ENCODE measurements at places on chromosomes 16 and 17.

- DNase-seq, result no peak
These were observed 51.5 kb downstream of the LDHD start for GRCh38 chr16:75065149-75065505.

- DNase-seq, result no peak
These were observed 9.4 kb downstream of the ELAC2 start for GRCh38 chr17:13008461-13008860.

GRCh38 chr17:19346351-19347255 is 15.9 kb downstream of the B9D1 start:
- DNase-seq, result peak; percentile 88

GRCh38 chr17:49260011-49260816 is 29.6 kb upstream of the PHOSPHO1 start:
- DNase-seq, result peak; percentile 88

- no peak for DNase-seq
These were observed 20.4 kb downstream of the CEP295NL start for GRCh38 chr17:78882540-78883088.

DNA sequence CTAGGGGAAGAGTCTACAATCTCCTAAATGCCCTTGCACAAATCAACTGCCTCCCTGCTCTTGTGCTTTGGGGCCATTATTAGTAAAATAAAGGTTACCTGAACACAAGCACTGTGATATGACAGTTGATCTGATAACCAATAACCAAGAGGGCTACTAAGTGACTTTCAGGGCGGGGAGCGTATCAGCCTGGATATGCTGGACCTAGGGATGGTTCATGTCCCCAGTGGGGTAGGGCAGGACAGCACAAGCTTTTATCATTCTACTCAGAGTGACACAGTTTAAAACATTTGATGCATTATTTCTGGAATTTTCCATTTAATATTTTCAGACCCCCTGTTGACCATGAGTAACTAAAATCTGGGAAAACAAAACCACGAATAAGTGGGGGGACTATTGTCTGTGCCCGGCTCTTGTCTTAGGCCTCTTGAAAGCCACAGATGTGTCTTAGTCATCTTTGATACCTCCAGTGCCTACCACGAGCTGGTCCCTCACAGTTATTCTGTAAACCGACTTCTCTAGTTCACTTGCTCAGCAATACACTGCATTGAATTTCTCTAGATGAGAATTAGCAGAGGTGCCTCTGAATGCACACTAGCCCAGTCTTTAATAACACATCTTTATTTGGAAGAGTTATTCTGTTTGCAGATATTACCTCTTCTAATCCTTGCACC is 94.6 kb upstream of the DHX40 start:
- DNase-seq, result no peak
